ENCODE measurements at places on chromosomes 2 and 18.

GRCh38 chr2:28276076-28276618 lies 116.5 kb upstream of the FOSL2 start:
- no peak for DNase-seq

GRCh38 chr2:202479090-202479489 lies 103.0 kb downstream of the BMPR2 start:
- no peak for DNase-seq

DNA sequence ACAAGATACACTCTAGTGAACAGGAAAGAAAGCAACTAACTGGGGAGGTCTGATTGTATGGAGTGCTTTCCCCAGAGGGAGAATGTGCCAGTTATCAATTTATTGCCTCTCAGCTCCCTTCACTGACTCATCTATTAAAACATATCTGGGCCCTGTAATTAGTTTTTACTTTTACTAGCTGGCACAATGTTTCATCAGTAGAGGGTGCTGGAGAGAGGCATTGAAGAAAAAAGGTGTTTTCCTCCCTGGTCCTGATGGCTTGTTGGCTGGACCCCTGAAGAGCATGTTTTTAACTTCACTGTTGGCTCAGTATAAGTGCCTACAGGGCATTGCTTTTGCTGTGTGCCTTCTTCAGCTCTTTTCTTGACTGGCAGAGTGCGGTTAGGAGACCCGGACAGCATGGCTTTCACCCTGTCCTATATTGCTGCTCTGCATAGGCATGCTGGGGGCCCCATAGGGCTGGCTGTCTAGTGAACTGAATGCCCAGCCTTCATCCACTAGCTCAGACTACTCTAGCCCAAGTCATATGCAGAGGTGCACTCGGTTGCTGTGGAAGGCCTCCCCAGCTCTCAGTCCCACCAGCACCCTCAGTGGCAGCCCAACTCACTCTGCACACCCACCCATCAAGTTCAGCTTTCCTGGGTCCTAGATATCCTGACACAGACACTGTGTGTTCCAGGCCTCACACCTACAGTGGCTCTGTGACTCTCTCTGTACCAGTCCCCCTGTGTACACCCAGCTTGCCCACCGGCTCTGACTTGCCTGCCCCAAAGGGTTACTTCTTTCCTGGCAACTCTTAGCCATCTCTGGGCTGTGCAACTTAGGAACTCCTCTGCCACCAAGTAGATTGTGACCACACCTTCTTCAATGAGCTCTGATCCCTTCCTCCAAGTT lies 62.3 kb upstream of the ACYP2 start:
- no peak for DNase-seq

DNA sequence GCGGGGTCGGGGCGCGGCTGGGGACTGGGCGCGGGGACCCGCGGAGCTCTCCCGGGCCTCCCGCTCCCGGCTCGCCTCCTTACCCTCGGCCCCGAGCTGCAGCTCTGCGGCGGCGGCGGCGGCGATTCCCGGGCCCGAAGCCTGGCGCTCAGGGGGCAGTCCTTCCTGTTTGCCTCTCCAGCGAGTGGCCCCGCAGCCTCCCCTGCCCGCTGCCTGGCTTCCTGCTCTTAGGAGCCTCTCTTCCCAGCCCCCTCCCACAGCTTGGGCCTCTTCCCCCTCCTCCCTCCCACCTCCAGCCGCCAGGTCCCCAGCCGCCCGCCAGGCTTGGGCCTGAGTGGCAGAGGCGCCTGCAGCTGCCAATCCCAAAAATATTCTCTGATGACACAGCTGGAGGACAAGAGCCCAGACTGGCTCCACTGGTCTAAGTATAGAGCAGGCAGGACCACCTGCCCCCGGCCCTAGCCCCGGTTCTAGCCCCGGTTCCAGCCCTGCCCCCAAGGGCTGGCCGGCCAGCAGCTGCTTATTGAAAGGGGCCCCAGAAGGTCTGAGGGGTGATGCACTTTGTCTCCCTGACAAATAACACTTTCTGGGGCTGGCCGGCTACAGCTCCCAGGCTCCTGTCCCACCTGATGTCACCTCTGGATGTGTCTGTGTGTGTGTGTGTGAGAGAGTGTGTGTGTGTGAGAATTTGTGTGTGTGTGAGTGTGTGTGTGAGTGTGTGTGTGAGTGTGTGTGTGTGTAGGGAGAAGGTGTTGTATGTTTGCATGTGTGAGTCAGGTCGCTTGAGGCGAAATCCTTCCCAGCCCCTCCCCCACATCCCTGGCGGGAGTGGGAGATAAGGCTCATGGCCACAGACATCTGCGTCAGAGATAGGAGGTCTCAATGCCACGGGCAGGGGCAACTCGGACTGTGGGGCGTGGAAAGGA lies at the start of gene OBSL1:
Gene OBSL1 (minus strand): TSS at position 229 of the 926 bp plus-strand sequence. CDS start 307 bp downstream, outside the sequence.
- DNase-seq, result no peak

DNA sequence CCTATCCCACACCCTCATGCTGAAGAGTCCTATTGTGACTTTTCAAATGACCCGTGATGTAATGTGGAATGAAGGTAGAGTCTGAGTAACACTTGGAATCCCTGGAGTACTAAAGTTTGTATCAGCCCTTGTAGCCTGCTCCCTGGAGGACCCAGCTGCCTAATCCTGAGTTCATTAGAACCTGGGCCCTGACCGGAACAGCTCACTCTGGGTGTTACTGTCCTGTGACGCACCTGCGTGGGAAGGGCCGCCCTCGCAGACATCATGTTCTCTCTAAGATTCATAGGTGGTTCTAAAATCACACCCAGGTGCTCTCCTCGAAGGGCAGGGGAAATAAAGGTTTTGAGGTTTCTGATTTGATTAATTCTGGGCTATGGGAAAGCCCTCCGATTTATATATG lies 62.3 kb downstream of the NCK2 start:
- DNase-seq, result no peak

DNA sequence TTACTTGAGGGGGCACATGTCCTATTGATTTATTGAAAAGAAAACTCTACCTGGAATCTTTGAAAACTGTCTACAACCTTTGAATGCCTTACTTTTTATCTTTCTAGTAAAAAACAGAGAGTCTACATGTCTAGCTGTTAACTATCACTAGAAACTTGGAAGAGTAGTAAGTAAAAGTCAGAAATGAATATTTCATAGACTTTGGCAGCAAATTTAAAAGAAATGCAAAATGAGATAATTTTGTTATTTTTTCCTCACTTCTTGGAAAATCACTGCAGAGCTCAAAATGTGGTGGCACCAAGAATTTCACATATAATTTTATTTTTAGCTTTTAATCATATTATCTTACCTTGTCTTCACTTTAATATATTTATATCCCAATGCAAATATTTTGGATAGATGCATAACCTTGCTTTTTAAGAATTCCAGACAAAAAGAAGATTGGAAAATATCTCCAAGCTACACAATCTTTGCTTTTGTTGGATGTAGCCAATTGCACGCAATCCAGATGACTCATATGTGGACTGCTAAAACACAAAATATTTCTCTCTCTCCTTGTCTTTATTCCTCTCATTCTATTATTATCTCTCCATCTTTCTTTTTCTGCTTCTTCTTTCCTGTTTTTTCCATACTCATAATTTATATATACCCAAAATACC lies 92.2 kb upstream of the DSEL start:
- DNase-seq, result no peak

- DNase-seq, result no peak
Observed at GRCh38 chr18:42414756-42415454, 459.9 kb downstream of the PIK3C3 start.

DNA sequence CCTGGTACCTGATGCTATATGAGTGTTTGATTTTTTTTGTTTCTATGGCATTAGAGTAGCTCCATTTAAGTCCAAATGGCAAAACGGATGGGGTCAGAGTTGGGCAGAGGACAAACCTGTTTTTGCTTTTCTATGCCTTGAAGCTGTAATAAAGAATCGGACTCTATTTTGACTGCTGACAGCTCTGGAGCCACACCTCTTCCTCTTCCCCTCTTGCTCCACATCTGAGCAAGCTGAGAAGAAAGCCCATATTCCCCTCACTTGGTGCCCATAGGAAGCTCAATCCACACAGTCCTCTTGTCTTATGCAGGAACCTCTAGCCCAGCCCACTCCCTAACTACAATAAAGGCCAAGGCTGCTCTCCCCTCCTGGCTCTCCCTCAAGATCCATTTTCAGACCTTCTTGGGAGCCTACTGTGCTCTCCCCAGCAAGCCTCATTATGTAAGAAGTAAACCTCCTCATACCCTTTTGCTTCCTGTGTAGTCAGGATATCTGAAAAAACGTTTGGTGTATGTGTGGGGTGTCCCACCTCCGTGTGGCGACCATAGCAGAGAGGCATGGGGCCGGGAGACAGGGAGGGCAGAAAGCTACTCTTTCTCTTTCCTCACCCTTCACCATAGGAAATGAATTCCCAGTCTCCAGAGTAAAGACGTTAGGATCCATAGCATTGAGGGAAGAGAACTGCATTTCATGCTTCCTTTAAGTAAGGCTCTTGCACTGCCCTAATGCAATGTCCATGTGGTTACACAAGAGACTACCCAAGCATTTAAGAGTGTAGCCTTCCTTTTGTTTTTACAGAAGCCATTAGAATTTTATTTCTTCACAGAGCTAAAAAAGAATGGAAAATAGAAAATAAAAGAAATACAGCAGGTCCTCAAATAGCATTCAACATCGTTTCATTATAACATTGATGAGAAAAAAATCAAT lies 41.9 kb upstream of the RAPGEF4 start:
- no peak for DNase-seq

DNA sequence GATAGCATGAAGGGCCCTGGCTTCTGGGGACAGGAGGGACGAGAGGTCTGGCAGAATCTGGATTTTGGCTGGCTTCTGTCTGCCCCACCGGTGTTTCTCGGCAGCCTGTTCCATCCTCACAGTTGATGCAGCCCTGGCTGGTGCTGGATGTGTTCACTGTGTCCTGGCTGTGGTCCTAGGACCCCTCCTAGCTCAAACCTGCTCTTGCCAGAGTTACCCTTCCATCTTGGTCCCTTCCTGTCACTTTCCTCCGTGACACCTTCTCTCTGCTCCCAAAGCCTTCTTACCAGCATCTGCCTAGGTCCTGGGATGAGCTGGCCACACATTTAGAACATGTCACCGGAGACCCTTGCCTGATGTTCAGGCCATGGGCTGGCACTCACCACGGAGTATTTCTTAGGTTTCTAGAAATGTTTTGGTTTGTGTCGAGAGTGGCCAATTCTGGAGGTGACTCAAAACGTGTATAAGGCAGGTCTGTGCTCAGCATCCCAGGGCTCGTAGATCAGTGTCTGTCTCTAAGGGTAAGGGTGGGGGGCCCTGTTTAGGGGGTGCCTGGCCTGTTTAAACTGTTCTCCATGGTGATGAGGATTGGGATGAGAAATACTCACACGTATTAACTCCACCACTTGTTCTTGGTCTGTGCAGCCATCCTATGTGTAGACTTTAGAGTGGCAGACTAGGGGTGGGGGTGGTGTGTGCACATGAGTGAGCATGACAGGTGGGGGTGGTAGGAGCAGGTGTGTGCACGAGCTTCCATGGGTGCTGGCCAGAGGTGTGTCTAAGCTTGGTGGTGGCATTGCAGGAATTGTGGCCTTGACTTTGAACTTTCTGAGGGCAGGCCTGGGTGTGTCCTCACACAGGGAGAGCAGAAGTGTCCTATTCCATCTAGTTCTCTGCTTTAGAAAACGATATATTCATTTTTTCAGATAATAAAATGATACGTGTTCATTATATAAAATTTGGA lies 162.7 kb downstream of the DYSF start:
- DNase-seq, result no peak

GRCh38 chr2:241666627-241667400 lies 19.8 kb downstream of the DTYMK start:
- no peak for DNase-seq

- no peak for DNase-seq
Observed at GRCh38 chr18:31506024-31506742, 8.2 kb downstream of the DSG2 start.

GRCh38 chr2:172120118-172120517 lies 17.4 kb upstream of the DLX2 start:
- no peak for DNase-seq

DNA sequence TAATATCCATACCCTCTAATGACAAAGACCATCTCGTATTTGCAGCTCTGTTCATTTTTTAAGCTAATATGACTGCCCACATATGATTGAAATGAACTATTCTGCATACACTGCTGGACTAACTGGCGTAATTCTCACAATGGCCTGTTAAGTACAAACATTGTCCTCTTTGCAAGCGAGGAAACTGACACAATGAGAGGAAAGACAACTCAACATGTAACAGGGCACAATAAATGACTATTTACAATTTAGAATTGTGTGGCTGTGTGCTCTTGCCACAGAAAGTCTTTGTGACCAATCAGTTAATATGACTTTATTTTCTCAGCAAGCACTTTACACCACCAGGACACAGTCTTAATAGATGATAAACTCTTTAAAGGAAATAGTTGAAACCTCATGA lies 498.0 kb downstream of the CNTNAP5 start:
- DNase-seq, result no peak

- DNase-seq, result no peak
Observed at GRCh38 chr2:76330865-76331264, 620.1 kb upstream of the GCFC2 start.

- DNase-seq, result no peak
Observed at GRCh38 chr2:102313025-102313424, 1.7 kb downstream of the IL1RL1 start.

DNA sequence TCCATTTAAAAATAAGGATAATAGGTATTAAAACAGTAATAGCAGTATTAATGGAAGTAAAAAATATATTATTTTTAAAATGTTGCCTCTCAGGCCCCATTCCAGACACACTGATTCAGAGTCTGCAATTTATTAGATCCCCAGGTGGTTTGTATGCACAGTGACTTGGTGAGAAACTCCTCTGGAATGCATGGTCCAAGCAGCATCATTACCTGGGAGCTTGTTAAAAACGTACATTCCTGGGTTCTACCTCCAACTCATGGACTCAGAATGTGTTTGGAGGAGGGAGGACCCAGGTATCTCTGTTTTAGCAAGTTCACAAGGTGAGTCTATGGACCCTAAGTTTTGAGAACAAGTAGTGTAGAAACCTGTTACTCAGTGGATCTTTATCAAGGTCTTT lies 95.6 kb downstream of the ITGA4 start:
- no peak for DNase-seq

DNA sequence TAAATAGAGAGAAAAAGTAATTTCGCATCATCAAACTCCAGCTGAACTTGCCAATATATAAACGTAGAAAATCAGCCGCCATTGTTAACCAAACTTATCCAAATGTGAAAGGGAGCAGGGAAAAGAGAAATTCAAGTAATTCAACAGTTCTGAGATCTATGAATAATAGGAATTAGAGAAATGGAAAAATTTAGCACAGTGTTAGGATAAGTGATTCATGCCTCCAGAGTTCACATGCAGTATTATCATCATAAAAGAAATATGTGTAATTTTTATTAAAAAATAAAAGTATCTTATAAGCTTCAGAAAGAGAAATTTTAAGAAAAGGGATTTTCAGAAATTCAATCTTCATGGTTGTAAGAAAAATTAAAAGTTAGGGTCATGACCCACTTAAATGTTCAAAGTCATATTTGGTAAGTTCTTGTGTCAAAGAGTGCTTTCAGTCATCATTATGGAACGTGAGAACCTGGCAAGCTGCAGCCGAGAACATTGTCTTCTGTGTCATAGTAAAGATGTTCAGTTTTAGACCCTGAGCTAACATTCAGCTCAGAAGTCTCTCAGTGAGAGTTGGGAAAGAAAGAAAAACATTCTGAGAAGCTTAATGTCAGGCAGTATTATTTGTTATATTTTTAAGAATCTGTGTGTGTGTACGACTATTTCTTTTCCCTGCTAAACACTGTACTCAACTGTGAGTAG lies 414.3 kb upstream of the RGPD4 start:
- no peak for DNase-seq

- no peak for DNase-seq
Observed at GRCh38 chr2:45184606-45185005, 175.4 kb upstream of the SIX2 start.
